ENCODE measurements at places on chromosomes 7 and 10.

- DNase-seq = no peak
Observed at GRCh38 chr10:29414501-29414900, 125.6 kb downstream of the LYZL1 start.

- no peak for DNase-seq
Observed at GRCh38 chr10:37439826-37440225, 314.4 kb downstream of the ANKRD30A start.

DNA sequence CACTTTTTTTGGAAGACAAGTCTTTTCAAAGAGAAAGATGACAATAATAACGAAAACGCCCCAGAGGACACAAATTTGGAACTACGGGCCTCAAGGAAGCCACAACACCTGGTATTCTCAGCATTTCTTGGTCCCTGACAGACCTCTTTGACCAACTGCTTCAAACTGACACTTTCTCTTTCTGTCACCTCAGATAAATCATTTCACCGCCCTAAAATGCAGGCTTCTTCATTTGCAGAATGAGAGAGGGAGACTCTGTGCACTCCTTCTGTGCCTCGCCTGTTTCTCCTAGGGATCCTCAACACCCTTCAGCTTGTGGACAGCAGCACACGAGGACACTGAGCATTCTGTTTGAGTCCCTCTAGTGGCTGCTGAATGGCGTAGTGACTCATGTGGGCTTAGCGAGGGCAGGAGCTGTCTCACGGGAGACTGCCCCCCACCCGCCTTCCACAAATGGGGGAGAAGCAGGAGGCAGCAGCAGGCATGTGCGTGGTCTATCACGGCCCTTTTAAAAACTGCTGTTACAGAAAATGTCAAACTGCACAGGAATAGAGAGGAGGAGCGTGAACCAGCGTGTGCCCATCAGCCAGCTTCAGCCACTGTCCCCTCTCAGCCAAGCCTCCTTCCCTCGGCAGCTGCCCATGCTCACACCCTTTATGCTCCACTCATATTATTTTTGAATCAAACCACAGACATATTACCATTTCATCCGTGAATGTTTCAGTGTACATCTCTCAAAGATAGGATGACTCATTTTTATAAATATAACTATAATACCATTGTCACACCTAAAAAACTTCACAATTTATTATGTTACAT is 41.4 kb downstream of the GSDME start:
- DNase-seq = no peak

GRCh38 chr10:4538016-4538415 is 288.0 kb upstream of the AKR1E2 start:
- DNase-seq = no peak

GRCh38 chr10:66910671-66911070 is 15.2 kb upstream of the LRRTM3 start:
- DNase-seq = no peak

- no peak for DNase-seq
Observed at GRCh38 chr10:68668972-68669371, 52.1 kb upstream of the CCAR1 start.

DNA sequence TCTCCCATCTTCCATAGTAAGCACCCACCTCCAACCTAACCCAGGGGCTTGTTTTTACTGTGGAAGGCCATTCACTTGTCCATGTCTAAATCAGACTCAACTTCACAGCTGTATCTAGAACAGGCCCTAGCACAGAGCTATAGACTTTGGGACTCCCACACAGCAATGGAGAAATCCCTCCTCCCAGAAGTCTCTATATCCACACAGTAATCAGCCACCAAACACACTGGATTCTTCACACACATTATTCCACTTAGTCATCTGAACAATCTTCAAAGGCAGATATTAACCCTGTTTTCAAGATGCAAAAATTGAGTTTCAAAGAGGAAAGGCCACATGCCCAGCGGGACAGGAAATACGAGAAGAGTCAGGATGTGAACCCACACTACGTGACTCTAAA is 81.8 kb downstream of the MALSU1 start:
- DNase-seq = no peak

- no peak for DNase-seq
Observed at GRCh38 chr10:91614225-91614624, 18.6 kb downstream of the PPP1R3C start.

All from activated naive CD8-positive, alpha-beta T cell treated with anti-CD3 and anti-CD28 coated beads, Interleukin-2, amount 50 U/mL, for 24 hours (primary cell).